Activated CD4-positive, alpha-beta T cell treated with anti-CD3 and anti-CD28 coated beads, Interleukin-2, amount 50 U/mL, for 16 hours (primary cell): ENCODE measurements at places on chromosomes 1 and 21.

DNA sequence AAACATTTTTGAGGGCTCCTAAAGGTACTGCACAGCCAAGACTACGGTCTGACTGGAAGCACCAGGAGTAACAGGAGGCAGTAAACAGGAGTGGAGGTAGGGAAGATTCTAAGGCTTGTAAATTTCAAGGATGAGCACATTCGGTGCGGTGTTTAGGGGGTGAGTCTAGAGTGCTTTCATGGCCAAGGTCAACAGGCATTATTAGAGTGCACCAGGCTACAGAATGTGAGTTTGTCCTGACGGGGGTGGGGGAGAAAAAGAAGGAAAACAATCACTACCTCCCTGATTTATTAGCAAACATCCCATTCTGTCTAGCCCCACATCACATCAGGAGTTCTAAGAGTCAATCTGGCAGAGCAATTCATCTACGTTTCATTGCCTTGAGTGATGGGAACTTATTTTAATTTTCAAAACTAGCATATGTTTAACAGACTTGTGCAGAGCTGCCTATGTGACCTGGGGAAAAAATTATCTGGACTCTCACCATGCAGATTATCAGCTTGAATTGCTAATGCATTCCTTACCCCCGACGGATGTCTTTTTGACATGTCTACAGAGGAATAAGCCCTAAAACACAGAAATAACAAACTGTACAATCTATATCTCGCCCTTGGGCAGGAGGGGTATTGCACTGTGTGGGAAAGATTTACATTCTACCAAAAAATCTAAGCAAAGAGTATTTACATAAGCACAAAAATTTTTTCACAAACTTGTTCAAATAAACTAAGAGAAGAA is 45.0 kb downstream of the APP start:
- DNase-seq: no peak

GRCh38 chr1:42168763-42169162 is 4.2 kb upstream of the GUCA2A start:
- no peak for DNase-seq

- no peak for DNase-seq
Observed at GRCh38 chr1:153673511-153673910, 2.7 kb upstream of the ILF2 start.

- DNase-seq: no peak
Observed at GRCh38 chr1:86487131-86487810, 18.5 kb downstream of the CLCA1 start.

DNA sequence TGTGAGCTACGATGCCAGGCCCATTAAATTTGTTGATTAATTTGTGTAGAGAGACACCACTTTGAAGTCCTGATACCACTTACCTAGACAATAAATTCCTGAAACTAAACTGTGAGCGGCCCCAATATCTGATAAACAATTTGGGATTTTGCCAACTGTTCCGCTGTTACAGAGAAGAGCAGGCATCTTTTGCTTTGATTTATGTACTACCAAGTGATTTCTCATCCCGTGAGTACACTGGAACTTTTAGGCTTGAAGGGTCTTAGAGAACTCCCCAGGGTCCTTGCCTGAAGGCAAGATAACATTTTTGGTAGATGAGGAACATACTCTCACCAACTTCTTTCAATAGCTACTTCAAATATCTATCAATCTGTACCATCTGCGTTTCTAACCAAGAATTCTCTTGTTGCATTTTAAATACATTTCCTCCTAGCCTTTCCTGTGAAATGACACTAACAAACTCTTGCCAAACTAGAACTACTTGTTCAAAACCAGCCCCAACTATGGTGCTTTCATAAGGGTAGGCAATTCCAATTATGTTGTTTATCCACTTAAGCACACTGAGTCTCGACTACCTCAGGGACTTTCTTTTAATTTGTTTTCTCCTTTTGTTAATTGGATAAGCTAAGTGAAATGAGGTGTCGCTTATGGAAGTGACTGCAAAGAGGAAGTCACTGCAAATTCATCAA is 23.2 kb upstream of the SLC30A1 start:
- DNase-seq: no peak

DNA sequence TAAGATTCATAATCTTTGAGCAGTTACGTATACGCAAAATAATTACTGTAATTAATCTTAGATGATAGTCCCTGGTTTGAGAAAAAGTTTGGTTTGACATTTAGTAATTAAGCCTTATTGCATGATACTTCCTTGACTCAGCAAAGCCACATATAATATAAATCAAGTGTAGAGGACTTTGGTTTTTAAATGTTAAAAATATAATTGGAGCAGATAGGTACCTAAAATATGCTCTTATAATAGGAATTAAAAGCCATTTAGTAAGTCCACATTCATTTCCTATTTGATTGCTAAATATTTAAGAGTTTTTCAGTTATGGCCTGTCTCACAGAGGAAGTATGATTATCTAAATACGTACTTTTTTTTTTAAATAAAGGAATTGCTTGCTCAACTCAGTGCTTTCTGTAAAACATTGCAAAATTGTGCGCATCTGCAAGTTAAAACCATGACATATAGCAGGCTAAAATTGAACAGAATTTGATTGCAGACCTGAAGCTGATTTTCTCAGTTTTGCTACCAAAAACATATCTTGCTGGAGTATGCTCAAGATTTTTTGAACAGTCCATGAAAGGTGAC is 20.4 kb downstream of the RPE65 start:
- no peak for DNase-seq

- DNase-seq: no peak
Observed at GRCh38 chr1:184390889-184391288, 4.1 kb downstream of the C1orf21 start.

GRCh38 chr1:167301355-167301754 is 80.7 kb downstream of the POU2F1 start:
- no peak for DNase-seq
